ENCODE measurements at places on chromosomes 7 and 10. TPM values are rescaled to one million over a fixed set of nuclear protein-coding genes. Genes with fewer than 3 reads are reported as not detected.
A peak's percentile ranks its signal among the peaks of the same experiment; 100 is the strongest.

DNA sequence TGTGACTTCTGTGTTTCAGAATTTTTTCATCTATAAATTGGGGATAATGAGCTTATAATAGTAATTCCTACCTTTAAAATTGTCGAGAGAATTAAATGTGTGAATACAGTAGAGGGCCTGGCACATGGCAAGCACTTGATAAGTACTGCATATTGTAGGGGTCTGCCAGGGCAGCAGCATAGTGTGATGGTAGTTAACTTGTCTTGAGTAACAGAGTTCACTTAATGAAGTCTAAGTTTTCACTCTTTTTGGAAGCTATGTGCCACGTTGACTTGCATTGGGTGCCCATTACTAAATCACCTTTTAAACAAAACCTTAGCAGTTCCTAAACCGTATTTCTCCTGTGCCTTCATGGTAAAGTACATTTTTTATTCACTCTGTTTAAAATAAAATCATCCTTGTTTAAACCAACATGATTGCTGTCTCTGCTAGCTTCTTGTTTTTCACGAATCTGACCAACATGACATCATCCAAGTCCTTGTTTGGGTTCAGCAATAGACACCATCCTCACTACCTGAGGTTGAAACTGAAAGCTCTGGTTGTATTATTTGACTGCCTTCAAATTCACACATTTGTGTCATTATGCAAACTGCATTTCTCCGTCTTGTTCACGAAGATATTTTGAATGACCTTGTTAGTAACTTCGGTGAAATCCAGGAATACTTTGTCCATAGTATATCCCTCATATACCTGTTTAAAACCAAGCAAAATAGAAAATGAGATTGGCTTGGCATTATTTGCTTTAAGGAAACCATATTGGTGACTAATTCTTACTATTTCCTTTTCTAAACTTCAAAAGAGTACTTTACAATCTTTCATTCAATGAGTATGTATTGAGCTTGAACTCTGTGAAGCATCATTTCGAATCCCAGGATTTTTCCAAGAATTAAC lies 340.2 kb downstream of the SUGCT start:
- no peak for DNase-seq
- H3K4me3 ChIP-seq, result no peak overlapping the region
- no peaks in the 10 kb centered on the region for H3K27me3 ChIP-seq

- no peak overlapping the region for H3K4me3 ChIP-seq
- H3K27ac ChIP-seq, result no peak overlapping the region
- DNase-seq, result no peak
- H3K4me1 ChIP-seq, result peaks cover 14% of the 10 kb centered on the region
- H3K27me3 ChIP-seq, result no peaks in the 10 kb centered on the region
These were observed 9.0 kb downstream of the PUS7 start for GRCh38 chr7:105512926-105513526.

DNA sequence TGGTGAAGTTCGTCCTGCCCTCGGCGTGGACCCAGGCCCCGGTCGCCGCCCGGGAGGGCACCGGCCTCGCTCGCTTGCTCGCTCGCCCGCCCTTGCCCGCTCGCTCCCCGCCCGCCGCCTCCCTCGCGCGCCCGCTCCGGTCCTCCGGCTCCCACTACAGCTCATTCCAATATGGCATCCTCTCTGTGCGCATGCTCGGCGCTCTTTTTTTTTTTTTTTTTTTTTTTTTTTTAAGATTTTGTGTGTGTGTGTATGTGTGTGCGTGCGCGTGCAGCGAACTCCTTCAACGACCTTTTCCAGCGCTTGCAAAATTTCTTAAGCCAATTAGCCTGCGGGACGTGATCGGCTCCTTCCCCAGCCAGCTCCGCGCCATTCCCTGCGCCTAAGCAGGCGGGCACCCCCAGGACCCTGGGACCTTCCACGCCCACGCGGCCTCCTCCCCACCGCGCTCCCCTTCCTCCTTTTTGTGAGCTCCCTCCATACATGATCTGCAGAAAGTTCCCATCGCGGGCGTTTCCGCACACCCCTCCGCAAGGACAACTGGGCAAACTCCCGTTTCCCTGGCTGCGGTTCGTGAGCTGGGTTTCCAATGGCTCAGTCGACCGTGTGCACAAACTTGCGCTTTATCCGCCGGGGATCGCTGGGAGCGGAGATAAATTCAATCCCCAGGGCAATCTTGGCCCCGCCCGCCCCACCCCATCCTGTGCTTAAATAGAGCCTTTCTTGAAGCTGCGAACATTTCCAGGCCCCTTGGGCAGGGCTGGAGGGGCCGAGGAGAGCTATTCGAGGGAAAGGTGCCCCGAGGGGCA lies at the start of gene SFMBT2:
Gene SFMBT2 (minus strand): TSS at position 173 of the 809 bp plus-strand sequence. CDS start 29,136 bp downstream, outside the sequence.
- no peak within 1 kb of the TSS for H3K27ac ChIP-seq
- H3K27me3 ChIP-seq, result peaks cover 23% of the 10 kb centered on the region
- no peak for DNase-seq

DNA sequence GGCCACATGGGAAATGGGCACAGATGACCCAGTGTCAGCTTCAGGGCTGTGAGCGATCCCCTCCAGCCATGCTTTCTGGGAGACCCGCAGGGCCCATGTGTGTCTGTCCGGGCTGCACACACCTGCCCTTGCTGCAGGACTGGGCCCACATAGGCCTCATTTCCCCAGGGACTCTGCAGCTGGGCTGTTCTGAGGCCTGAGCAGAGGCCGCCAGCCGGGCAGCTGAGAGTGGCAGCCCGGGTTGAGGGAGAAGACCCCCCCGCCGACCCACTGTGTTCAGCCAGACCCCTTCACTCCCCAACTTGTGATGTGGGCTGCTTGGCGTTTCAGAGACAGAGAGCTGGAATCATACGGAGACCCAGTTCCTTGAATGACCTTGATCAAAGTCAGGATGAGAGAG lies 50.1 kb upstream of the DPYSL4 start:
- no peak overlapping the region for H3K4me3 ChIP-seq
- no peaks in the 10 kb centered on the region for H3K27me3 ChIP-seq
- no peaks in the 10 kb centered on the region for H3K36me3 ChIP-seq
- peak; percentile 69 for DNase-seq

- H3K27ac ChIP-seq, result no peak overlapping the region
- H3K4me3 ChIP-seq, result no peak overlapping the region
- no peak for DNase-seq
- H3K27me3 ChIP-seq, result no peaks in the 10 kb centered on the region
- peaks cover 11% of the 10 kb centered on the region for H3K4me1 ChIP-seq
- no peaks in the 10 kb centered on the region for H3K36me3 ChIP-seq
These were observed 38.7 kb downstream of the A1CF start for GRCh38 chr10:50846753-50847152.

DNA sequence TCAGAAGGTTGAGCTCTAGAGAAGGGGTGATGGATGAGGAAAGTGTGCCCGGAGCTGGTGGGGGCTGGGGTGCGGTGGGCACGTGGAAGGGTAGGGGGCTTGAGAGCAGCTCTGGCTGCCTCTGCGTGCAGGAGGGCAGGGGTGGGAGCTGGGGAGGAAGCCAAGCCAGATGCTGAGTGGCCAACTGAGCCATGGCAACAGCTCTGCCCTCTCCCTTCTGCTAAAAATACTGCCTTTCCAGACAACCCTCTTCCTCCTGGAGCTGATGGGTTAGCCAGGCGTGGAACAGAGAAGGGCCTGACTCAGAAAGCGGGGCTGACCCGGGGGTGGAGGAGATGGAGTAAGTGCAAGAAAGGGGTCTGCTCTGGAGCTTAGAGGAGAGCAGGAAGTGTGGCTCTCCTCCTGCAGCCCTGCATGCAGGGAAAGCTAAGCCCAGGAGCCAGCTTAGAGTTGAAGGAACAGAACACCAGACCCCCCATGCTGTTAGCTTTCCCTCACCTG lies 114.6 kb upstream of the AGK start:
- H3K27me3 ChIP-seq, result peaks cover 5% of the 10 kb centered on the region
- no peak for DNase-seq
- H3K4me1 ChIP-seq, result no peaks in the 10 kb centered on the region

DNA sequence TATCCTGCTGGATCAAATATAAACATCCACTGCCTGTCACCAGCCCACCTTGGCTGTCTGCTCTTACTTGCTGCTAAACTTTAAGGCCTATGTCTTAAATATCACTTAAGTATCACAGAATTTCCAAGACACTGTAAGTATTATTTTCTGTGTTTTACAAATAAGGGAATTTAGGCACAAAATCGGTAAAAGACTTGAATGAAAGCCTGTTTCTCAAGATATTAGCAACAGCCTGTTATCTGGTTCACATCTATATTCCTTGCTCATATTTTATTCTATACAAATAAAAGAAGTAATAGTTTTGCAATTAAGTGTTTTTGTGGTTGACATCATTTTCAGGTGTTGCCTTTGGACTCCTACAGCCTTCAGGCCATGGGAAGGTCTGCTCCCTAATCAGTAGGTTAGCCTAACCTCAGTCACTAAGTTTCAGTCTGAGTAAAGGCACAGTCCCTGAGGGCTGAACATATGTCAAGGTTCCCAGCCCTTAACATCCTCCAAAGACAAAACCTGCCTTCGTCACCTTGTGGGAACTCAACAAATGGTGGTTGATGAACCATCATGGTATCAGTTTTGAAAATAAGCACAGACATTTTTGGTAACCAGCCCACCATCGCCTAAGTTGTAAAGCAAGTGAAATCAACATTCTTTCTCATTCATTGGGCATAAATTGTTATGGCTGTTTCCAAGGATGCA lies 127.1 kb downstream of the CREB5 start:
- no peak for DNase-seq
- H3K4me3 ChIP-seq, result no peak overlapping the region
- H3K27ac ChIP-seq, result no peak overlapping the region
- H3K36me3 ChIP-seq, result no peaks in the 10 kb centered on the region

GRCh38 chr7:151707757-151708156 lies 169.2 kb downstream of the PRKAG2 start:
- peaks cover 16% of the 10 kb centered on the region for H3K4me1 ChIP-seq
- no peak for DNase-seq
- peaks cover 6% of the 10 kb centered on the region for H3K27me3 ChIP-seq
- no peak overlapping the region for H3K27ac ChIP-seq
- H3K4me3 ChIP-seq, result no peak overlapping the region
- no peaks in the 10 kb centered on the region for H3K36me3 ChIP-seq

DNA sequence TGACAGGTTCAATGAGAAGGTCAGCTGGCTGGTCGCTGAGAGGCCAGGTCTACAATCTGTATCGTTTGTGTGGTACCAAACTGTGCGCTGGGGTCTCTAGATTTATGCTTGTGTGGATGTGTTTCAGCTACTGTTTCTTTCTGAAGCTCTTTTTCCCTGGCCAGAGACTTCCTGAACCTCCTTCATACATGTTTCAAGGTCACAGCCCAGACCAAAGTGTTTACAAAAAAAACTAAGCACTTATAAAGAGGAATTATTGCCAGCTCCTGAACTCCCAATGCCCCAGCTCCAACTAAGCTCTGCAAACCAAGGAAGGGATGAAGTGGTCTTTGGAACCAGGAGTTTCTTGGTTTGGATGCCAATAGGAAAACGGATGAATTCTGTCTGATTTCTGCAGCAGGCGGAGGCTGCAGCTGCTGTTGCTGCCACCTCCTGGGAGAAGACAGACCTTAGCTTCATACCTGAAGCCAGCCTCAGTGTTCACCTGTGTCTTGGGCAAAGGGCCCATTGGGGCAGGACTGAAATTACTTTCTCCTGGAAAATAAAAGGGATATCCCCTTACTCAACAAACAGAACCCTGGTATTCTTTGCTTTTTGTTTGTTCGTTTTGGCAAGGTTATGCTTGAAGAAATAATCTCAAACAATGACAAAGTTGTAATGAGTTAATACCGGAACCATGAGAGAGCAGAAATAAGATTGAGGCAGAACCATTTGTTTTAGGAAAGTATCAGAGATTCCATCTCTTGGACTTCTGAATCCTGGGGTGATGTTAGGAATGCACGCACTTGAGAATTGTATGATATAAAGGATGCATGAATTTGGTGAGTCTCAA lies 24.6 kb upstream of the MKLN1 start:
- H3K27ac ChIP-seq, result no peak overlapping the region
- peaks cover 17% of the 10 kb centered on the region for H3K4me1 ChIP-seq
- peaks cover 7% of the 10 kb centered on the region for H3K36me3 ChIP-seq
- no peaks in the 10 kb centered on the region for H3K27me3 ChIP-seq
- DNase-seq, result no peak
- H3K4me3 ChIP-seq, result no peak overlapping the region

DNA sequence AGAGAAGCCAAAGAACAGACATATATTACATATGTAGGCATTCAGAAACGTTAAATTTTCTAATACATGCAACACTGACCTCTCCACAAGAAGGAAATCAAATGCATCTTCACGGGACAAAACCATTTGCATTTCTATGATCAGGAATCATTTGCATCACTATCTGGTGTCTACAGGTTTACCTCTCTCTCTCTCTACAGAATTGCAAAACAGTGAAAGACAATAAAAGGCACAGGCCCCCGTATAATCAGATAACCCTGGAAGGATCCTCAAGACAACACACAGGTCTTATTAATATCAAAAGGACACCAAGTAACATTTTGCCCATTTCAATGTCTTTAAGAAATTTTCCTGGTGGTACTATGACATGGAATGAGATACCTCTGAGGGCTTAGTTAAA lies 306.3 kb downstream of the GPAM start:
- H3K27me3 ChIP-seq, result no peaks in the 10 kb centered on the region
- no peak overlapping the region for H3K27ac ChIP-seq
- no peak for DNase-seq
- H3K4me3 ChIP-seq, result no peak overlapping the region

GRCh38 chr10:47037654-47038425 lies 126.6 kb downstream of the PTPN20 start:
- peak; percentile 55 for DNase-seq
- H3K27me3 ChIP-seq, result peaks cover 7% of the 10 kb centered on the region
- H3K4me1 ChIP-seq, result peaks cover 5% of the 10 kb centered on the region
- no peak overlapping the region for H3K4me3 ChIP-seq
- no peak overlapping the region for H3K27ac ChIP-seq
- no peaks in the 10 kb centered on the region for H3K36me3 ChIP-seq

DNA sequence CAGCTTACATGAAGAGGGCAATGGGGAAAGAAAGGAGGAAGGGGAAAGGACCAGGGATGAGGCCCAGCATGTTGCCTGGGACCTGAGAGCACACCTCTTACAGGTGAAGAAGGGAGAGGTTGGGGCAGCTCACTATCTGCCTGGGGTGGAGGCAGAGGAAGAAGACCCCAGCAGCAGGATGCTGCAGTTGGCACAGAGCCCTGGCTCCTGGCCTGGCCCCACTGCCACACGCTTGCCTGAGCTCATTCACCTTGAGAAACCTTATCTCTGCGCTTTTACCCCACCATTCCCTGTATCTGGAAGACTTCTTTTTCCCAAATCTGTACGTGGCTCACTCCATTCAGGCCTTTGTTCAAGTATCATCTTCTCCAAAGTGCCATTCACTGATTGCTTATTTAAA lies 147.8 kb upstream of the TMEM72 start:
- no peak overlapping the region for H3K4me3 ChIP-seq
- no peak for DNase-seq

DNA sequence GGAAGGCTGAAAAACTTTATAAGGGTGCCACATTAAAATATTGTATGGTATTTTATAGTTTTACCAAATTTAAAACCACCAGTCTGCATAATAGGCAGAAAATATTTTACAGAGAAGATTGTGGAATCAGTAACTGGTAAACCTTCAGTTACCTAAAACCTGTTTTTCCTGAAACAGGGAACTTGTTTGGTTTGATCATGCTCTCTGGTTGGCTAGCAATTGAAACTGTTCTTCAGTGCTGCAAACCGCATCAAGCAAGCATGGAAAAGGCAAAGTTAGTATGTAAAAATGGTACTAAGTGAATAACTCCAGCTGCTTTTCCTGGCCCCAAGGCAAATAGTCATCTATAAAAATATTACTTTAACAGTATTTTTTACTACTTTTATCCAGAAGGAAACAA lies 316.9 kb upstream of the LRRN3 start:
- DNase-seq, result no peak
- no peak overlapping the region for H3K4me3 ChIP-seq
- H3K4me1 ChIP-seq, result peaks cover 22% of the 10 kb centered on the region
- H3K27ac ChIP-seq, result no peak overlapping the region
- H3K27me3 ChIP-seq, result no peaks in the 10 kb centered on the region

The GRID2IP gene
- total RNA-seq, result 0.15 TPM
